ENCODE measurements at places on chromosomes 2 and 18.

GRCh38 chr18:47168509-47168908 is 7.7 kb downstream of the IER3IP1 start:
- DNase-seq: no peak

DNA sequence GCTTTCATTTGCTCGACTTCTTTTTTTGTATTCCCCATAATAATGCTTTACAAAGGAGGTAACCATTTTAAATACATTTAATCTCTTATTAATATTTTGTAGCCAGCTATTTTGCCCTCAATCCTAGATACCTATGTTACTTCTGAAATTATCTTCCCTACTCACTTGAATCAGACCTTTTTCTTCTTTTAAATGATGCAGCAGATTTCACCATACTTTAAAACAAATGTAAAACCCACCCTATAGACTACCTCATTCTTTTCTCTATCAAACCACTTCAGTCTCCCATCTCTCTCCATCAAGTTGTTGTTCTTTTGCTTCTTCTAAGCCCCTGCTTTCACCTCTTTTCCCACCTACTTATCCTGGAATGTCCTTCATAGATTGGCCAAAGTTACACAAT is 151.5 kb upstream of the DNMT3A start:
- DNase-seq: no peak

- DNase-seq: no peak
These were observed 261.3 kb upstream of the CCDC68 start for GRCh38 chr18:55220523-55220922.

- DNase-seq: no peak
These were observed 28.1 kb downstream of the PIK3C3 start for GRCh38 chr18:41982942-41983660.

DNA sequence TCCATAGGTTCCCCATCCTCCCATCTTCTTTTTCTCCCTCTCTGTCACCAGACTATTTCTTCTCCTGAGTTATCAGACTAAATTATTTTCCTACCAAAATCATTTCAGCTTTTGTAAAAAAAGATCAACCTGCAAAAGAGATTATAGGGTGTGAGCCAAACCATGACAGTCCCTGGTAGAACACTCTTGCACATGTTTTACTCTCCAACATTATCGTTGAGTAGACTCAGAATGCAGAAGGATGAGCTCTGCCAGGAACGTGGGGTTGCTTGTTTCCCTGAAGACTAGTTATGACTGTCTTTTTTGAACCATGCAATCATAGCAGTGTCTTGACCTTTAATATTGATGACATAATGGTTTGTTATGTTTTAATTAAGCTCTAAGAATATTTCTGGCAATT is 360.1 kb upstream of the VWC2L start:
- no peak for DNase-seq

DNA sequence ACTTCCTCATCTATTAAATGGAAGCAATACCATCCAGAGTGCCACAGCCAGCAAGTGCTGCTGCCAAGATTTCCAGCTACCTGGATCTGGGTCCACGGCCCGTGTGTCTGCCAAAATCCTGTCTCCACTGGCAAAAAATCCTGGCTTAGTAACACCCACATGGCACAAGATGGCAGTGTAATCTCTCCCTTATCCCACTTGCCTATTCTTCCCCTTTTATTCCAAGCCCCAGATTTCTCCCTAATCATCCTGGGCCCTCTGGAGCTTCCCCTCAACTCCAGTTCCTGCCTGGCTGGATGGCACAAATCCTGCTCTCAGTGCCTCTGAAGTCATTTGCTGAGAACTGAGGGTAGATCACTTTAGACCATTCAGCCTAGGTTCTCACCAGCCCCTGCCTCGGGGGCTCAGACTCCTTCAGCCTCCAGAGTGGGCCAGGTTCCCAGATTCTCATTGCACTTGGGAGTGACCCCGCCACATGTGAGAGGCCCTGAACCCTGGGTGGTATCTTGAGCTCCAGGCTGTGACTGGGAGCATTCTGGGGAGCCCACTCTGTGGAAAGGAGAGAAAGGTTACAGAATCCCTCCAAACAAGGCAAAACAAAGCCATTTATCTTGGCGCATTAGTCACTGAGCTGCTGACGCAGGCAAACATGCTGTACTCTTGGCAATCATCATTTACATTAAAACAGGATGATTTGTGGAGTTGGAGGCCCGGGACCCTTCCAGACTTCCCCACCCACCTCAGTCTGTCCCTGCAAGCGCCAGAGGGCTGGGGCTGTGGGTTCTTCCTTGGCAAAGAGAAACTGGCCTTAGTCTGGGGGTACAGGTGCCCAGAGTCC is 325.8 kb downstream of the DYSF start:
- no peak for DNase-seq

GRCh38 chr2:149483004-149483605 is 104.5 kb downstream of the MMADHC start:
- no peak for DNase-seq

DNA sequence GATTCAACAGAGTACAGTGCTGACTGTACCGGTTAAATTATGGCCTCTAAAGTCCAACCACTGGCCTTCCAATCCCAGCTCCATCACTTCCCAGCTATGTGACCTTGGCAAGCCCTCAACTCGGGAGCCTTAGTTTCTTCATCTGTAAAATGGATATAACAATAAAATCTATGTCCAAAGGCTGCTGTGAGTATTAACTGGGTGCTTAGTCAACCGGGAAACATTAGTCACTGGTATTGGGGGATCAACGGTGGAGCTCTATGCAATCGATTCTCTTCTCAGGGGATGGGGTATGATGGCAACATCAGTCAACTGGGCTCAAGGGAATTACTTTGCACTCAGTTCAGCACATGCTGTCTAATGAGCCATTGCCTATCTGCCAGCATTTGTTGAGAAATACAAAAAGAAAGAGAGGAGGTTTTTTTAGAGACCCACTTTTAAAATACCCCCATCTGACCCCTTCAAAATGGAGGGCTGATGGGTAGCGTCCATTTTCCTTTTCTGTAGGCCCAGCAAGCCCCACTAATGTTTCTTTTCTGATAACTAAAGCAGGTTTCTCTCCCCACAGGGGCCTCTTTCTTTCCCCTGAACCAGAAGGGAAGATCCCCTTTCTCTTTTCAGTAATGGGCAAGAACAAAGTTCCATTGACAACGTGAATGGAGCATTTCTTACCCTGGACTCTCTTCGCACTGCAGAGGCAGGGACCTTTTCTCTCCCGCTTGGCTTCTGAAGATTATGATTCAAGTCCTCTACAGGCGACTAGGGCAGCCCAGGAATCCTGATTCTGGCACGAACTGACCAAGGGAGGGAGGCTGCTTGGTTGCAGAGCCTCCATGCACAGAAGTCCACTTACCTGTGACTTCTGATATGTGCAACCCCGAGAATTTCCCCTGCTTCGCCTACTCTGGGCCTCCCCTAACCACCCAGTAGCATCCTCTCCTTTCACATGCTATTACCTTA is 8.7 kb upstream of the AGFG1 start:
- DNase-seq: no peak

DNA sequence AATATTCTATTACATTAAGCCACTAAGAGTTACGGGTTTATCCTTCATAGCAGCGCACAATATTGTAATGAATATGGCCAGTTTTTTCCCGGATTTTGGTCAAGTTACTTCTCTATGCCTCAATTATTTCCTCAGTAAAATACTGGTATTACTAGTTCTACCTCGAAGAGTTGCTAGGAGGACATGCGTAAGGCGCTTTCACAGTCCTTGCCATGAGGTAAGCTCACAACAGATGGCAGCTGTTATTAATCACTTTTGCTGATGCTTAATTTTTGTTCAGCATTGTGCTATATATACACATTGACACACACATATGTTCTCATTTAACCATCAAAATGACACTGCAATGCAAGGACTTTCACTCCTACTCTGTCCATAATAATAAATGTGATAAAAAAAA is 101.5 kb downstream of the SCG2 start:
- no peak for DNase-seq

DNA sequence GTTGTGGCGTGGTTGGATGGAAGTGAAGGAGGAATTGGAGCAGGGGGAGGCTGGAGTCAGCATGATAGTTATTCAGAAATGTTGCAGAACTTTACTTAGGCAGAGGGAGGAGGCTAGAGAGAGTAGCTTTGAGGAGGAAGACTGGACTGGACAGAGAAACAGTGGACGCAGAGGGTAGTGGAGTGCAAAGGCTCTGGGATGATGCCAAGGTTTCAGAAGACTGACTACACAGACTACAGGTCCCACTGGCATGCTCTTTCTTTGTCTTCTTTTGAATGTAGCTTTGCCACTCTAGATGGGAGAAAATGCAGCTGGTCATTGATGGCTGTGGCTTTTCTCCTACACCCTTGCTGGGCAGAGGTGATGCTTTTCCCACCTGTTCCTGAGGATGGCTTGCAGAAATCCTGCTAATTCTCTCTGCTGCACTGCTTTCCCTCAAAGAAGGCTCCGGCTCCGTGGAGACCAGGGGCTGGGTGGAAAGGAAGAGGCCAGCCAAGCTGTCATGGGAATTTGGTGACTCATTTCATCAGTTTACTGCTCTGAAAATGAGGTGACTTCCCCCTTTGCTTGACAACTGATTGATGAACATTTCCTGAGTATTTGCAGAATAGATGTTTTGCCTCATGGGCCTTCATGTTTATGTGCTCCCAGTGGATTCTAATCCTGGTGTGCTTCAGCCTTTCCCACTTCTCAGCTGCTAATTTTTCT is 42.4 kb downstream of the MEIS1 start:
- DNase-seq: no peak

- DNase-seq: no peak
These were observed 50.9 kb downstream of the SP3 start for GRCh38 chr2:173914055-173914927.

- no peak for DNase-seq
These were observed 11.7 kb downstream of the AQP12B start for GRCh38 chr2:240670950-240671349.

- no peak for DNase-seq
These were observed 4.5 kb upstream of the IL18RAP start for GRCh38 chr2:102418421-102418961.

GRCh38 chr2:195410074-195410671 is 246.9 kb upstream of the SLC39A10 start:
- no peak for DNase-seq

DNA sequence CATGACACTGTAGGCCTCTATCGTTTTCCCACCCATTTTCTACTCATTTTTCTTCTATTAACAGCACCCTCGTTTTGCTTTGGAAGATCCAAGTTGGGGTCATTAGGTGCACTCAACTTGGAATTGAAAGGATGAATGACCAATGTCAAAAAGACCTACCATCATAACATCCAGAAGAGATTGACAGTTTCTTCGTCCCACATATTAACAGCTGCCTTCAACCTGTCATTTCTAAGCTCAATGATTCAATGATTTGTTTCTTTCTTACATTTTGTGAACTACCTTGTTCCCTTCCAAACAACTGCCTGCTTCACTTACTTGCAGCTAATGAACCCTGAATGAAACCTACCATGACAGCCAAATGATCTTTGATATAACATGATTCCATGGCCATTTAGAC is 224.0 kb upstream of the KCNH7 start:
- DNase-seq: no peak

DNA sequence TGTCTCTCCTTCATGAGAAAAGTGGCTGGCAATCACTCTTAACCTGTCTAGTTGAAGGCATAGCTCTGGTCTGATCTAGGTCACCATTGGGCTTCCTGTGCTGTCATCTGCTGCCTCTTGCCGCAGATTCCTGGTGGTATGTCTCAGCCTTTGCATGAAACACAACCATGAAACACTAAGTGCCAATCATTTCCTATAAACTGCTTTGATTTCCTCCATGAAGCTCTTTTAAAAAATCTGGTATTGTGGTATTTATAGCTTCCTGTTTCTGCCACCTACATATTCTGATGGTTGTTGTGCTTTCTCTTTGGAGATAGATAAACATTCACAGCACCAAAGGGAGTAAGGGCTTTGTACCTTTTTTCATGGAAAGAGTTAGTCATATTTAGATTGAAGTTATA is 120.0 kb upstream of the EPC2 start:
- DNase-seq: no peak

GRCh38 chr2:176128172-176128981 is 1.1 kb upstream of the HOXD8 start:
- DNase-seq: no peak

DNA sequence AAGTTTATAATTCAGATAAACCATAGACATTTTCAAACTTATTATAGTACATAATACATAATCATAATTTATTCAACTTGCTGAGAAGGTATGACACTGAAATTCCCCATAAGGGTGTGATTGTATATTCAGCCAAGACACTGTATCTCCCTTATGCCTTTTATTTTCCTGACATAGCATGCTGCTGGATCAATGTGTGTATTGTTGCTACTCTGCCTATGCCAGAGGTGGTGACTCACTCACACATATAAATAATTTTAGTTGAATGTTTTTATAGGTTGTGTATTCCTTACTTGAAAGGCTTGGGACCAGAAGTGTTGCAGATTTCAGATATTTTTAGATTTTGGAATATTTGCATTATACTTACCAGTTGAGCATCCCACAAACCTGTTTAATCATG is 86.8 kb downstream of the VRK2 start:
- DNase-seq: no peak
